ENCODE measurements at places on chromosomes 5 and 9.

DNA sequence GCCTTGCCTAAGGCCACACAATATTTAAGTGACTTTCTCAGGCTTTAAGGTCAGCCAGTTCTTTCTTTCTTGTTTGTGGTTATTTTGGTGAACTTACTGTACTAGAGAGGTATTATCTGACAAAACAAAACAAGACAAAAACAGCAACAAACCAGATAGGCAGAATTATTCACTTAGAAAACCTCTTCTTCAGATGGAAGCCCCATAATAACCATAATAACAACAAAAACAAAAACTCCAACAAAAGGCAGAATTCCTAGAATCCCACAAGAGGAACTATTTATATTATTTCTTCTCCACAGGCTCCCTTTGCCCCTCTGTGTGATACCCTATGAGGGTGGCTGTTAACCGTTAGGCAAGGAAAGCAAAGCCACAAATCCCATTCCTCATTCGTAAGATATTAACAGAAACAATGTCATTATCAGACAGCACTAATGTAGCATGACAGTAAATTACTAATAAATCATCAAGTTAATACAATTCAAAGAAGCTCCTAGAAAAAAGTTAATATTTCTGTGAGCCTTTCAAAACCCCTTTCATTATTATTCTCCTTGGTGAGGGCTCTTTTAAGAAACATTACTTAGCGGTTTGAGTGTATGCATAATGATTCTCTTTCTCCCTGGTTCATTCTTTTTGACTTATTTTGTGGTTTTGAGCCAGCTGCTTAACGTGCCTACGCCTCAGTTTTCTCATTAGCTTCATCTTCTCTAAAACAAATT lies 274.9 kb downstream of the EFNA5 start:
- DNase-seq = no peak

DNA sequence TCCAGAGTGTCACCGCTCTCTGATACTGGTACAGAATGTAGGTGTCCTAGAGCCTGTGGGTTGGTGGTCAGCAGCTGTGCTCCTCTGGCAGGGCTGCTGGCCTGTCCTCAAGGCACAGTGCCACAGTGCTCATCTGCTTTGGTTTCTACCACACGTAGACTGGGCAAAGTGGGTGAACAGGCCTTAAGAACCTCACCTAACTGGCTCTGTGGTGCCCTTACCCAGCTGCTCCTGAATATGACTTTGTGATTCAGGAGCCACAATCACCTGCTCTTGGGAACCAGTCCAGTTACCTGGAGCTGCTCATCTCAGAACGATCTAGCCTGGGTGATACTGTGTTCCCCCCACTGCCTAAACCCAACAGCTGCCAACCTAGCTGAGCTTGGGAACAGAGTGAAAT lies 6.4 kb downstream of the NOP16 start:
- DNase-seq = no peak

GRCh38 chr5:114223866-114224265 lies 138.0 kb upstream of the KCNN2 start:
- DNase-seq = no peak

DNA sequence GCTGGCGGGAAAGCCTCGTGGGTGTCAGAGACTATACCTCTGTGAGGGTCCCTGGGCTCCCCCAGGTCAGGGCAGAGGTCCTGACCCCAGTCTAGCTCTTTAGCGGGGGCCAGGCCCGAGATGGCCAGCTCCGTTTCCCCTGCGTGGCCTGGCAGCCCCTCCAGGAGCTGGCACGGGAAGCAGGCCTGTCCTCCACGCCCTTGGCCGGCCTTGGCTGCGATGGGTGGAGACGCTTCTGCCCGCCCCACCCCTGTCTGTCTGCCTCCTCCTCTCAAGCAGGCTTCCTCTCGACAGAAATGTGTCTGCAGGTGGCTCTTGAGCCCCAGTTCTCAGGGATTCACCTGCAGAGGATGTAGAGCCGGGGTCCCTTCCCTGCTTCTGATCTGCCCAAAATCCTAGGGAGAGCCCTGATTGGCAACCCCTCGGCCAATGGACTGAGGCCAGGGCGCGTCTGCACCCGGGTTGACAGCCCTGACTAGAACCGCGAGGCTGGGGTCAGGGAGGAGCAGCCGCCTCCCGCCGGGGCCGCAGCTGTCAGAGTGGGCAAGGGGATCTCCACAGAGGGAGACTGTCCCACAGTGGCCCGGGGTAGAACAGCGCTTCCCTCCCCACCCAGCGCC lies 2.6 kb upstream of the GRIN1 start:
- DNase-seq = no peak

GRCh38 chr9:80375477-80375876 lies 803.7 kb downstream of the TLE4 start:
- DNase-seq = no peak

GRCh38 chr5:135670588-135670987 lies 91.8 kb upstream of the CXCL14 start:
- DNase-seq = no peak

GRCh38 chr5:175107865-175108264 lies 336.1 kb downstream of the DRD1 start:
- no peak for DNase-seq

DNA sequence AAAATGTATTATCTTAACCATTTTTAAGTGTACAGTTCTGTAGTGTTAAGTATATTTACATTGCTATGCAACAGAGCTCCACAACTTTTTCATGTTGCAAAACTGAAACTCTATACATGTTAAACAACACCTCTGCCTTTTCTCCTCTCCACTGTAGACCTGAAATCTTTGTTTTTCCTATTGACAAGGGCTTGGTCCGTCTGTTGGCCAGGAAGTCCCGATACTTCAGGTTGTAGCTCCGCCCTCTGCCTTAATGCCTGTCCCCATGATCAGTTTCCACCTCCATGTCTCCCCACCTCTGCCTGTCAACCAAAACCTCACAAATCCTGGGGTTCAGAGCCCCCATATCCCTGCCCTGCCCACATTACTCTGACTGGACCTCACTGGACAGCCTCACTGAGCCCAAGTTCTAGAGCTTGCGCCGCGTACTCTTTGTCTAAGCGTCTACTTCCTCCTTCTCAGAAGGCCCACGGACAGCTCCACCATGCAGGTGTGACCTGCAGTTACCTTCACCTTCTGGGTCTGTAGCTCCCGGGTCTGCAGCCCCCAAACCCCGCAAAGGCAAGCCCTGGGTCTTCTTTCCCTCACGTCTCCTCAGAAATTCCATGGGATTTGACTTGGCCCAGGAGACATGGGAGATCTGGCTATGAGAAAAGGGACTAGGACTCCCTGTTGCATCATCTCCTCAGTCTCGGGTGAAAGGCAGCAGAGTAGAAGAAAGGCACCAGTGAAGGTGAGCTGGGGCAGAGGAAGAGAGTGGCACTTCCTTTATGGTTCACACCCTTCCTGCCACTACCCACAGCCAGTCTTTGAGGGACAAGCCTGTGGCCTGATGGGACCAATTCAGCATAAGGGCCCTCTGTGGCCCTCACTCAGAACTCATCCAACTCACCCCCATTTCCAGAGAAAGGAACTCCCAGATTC lies 8.0 kb downstream of the GLIPR2 start:
- DNase-seq = no peak

DNA sequence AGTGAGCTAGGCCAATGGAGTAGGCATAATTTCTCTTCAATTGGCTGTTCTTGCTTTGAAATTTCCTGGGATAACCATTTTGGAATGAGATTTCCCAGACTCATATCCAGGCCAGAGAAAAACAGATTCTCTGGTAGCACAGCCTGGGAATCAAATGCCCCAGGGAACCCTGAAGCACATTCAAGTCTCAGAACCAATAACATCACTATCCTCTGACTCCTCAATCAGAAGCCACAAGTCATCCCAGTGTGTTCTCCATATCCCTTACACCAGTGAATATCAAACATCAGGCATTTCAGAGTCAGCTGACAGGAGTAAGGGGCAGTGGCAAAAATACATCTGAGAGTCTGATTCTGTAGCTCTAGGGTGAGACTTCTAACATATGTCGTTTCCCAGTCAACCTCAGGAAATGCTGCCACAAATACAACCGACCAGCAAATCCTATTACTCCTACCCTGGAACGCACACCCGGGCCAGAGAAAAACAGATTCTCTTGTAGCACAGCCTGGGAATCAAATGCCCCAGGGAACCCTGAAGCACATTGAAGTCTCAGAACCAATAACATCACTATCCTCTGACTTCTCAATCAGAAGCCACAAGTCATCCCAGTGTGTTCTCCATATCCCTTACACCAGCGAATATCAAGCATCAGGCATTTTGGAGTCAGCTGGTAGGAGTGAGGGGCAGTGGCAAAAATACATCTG lies 537.7 kb upstream of the NMUR2 start:
- DNase-seq = no peak

- DNase-seq = no peak
Measured at GRCh38 chr5:22242532-22242931, 610.6 kb downstream of the CDH12 start.

DNA sequence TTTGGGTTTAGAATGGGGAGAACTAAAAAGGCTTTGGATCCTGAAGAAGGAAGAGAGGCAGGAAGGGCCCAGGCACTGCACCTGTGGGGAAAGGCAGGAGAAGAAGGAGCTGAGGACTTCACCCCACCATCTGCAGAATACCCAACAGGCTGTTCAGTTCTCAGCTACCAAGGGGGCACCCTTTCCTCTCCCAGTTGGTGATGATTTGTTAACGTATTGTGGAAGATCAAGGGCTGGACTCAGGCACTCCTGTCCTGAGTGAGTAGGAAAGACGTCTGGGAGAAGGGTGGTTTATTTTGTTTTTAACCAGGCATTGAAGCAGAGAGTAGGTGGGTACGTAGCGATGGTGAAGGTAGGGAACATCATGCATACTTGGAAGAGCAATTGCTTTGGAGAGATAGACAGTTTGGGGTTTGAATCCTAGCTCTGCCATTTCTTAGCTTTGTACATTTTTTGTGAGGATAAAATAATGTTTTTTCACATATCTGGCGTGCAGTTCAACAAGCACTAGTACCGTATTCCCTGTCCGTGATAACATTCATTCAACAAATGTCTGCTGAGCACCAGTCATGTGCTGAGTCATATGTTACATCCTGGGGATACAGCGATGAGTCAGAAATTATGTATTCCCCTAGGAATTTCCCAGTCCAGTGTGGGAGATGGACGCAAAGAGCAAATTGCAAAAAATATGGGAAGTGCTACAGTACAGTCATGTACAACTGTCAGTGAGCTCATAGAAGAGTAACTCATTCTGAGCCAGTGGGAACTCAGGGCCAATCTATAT lies 2.1 kb downstream of the MSANTD3 start:
- no peak for DNase-seq

DNA sequence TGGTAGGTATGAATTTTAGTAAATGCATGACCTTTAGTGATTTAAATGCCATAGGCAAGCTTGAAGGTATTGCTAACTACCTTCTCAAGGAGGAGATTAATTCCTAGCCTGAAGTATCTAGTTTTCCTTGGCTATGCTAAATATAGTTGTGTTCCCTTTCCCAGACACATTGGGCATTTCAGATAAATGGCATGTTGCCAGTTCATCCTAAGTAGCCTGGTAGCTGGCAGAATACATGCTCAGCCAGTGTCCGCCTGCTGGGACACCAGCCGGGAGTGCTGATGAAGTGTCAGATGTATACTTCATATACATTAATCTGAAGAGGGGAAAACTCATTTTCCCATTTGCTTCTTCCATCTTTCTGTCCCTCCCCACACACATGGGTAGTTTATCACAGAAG lies 196.9 kb downstream of the MAST4 start:
- no peak for DNase-seq

- DNase-seq = peak; percentile 46
Measured at GRCh38 chr9:127794001-127794791, 8.4 kb downstream of the CDK9 start.

DNA sequence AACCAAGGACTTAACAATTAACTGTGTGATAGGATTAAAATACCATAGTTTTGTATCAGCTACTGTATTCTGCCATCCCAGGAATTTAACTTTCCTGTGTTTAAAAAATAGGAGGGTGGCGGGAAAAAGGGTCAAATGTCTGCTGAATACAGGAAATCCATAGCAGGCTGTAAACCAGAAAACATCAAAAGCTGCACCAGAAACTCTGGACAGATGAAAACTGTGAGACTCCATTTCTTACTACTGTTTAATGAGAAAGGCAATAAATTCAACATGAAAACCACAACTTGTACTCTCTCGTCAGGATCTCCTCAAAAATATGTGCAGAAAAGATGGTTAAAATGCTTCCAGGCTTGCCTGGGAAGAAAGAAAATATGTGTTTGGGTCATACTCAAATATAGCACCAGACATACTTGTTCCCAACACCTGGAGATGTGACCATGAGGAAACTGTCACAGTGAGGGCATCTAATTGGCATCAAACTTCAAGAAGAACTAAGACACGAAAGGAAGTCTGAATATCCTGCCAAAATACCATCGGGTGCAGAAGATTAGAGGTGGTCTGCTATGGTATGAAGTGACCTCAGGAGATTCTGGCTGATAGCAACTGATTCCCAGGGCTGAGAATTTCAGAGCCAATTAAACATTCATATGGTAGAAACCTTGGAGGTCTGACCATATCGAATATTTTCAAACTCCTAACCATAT lies 164.7 kb upstream of the TARS1 start:
- no peak for DNase-seq

DNA sequence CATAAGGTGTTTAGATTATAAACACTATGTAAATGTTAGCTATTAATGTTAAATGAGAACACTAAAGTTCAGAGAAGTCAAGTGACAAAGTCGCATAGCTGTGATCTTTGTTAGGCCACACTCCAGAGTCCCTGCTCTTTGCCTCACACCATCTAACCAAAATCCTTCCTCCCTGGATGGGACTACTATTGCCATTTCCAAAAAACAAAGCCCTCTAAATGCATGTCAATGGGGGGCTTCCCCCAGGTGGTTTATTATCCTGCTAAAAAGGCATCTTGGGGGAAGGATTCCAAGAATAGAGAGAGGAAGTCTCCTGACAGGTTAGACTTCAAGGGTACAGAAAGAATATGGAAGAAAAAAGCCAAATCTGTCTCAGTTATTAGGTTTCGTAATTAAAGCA lies 10.4 kb downstream of the NR6A1 start:
- DNase-seq = no peak

DNA sequence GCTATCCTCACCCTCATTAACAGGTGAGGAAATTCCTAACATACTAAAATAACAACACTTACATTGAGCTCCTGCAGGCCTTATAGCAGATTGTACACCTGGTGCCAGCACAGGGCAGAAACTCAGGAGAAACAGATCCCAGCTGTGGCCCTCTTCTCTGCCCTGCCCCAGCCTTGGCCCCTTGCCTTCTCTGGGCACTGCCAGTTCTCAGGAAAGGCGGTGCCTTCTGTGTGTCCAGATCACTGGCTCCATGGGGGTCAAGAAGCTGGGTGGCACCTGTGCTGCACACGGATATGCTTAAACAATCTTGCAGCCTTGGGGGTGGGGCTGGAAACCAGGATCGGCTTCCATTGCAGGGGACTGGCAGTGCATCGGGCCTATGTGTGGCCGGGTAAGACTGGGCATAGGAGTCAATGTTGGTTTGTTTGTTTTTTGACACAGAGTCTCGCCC lies 19.3 kb downstream of the KYAT1 start:
- no peak for DNase-seq

- no peak for DNase-seq
Measured at GRCh38 chr5:135034236-135034962, 371 bp upstream of the PITX1 start.

DNA sequence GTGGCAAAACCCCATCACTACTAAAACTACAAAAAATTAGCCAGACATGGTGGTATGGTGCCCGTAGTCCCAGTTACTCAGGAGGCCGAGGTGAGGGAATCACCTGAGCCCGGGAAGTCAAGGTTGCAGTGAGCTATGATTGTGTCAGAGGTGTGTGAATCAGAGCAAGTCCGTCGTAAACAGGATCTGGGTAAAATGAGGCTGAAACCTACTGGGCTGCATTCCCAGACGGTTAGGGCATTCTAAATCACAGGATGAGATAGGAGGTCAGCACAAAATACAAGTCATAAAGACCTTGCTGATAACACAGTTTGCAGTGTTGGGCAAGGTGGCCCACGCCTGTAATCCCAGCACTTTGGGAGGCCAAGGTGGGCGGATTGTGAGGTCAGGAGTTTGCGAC lies 1.9 kb upstream of the CLTB start:
- DNase-seq = no peak
